ENCODE measurements at places on chromosomes 11 and 22.
A peak's percentile ranks its signal among the peaks of the same experiment; 100 is the strongest.

- DNase-seq = no peak
Observed at GRCh38 chr11:35040221-35040942, 98.6 kb upstream of the CD44 start.

DNA sequence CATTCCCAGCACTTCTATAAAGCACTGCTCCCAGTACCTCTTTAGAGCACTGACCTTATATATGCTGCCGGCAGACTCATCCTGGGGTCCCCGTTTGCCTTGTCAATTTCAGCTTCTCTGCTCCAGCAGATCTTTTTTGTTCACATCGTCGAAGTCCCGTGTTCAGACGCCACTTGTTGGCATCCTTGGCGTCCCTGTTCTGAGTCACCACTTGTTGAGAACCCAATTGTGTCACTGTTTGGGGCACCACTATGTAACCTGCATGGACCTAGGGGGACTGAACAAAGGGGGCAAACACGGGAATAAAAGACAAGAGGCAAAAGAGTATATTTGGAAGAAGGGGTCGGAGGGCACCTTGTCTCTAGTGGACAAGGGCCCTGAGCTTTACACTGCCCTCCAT, 25.5 kb downstream of the OR10A6 start:
- no peak for DNase-seq

GRCh38 chr11:8488395-8488794, 105.6 kb downstream of the STK33 start:
- no peak for DNase-seq

DNA sequence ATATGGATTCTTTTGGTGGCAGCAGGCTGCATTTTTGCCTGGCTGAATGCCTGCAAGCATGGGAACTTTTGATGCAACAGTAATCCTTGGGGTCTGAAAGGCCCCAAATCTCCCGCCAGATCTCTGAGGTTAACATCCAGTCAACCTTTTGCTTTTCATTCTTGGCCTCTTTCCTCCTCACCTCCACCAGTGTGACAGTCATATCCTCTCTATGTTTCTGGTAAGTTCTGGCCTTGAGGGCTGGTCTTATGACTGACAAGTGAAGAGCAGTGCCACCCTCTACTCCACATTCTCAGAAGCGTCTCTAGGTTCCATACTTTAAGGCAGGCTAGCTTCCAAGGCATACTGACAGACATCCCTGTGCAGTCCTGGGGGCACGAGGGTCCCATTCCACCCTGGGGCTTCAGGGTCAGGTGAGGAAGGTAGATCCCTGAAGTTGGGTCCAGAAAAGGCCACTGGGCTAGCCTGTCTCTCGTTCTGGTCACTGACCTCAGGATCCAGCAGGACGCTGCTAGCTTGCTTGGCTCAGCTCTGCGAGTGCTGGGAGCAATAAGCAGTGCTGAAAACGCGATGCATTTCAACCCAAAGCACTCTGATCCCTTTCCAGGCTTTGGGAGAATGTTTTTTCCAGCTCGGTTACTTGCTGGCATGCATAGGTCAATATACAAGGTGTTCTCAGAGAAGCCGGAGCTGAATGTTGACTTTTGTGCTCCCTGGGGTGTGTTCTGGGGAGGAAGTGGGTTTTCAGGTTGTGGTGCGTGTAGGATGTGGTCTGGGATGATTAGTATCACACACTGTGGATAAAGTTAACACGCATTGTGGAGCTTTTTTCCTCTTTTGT, 75.2 kb downstream of the PTPRJ start:
- no peak for DNase-seq

DNA sequence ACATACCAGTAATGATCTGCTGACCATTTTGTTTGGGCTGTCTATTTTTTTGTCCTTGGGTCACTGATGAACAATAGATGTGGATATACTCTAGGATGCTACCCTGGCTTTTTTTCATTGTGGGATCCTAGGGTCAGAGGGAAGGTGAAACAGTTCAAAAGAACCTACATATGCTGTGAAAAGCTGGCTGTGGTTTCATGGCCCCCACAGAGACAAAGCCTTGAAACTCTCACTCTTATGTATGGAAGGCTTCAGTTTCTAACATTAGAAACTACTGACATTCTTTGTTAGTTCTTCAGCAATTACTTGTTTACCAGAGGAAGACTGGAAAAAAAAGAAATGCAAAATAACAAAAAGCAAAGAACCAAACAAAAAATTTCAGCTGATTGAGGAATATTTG, 250.7 kb downstream of the FAT3 start:
- DNase-seq = no peak

GRCh38 chr11:121415856-121416255, 36.3 kb upstream of the SORL1 start:
- no peak for DNase-seq

- DNase-seq = no peak
Observed at GRCh38 chr11:46582588-46582987, 11.2 kb downstream of the AMBRA1 start.

- no peak for DNase-seq
Observed at GRCh38 chr22:23176645-23177027, 3.7 kb upstream of the BCR start.

DNA sequence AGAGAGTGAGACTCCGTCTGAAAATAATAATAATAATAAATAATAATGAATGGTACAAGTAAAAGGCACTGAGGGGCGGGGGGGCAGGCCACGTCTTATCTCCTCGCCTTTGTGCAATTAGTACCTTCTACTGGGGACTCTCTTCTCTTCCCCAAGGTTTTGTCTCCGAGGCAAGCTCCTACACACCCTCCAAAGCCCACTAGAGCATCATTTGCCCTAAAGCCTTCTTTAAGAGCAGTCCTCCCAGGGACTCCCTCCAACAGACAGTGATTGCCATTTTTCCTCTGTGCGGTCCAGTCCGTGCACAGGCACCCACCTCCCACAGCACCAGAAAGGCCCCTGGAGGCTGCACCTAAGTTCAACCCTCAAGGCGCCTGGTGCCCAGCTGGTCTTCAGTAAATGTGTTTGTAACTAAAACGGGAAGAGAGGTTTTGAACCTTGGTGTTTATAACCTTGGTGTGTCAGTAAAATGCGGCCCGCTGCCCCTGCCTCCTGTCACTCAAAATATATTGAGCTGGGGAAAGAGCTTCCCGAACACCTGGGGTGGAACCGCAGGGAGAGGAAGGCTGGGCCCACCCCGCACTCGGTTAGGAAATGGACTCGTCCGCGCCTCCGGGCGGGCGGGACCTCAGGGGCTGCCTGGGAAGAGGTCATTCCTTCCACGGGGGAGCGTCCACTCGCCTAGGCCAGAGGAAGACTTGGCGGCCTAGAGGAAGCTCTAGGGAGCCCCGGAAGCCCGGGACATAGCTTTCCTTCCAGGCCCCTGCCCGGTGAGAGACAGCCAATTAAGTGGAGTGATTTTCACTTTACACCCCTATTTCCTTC, 4.7 kb upstream of the KDELR3 start:
- no peak for DNase-seq

GRCh38 chr11:110038201-110038600, 55.0 kb upstream of the ZC3H12C start:
- no peak for DNase-seq

GRCh38 chr11:76701294-76702040, 30.9 kb upstream of the LRRC32 start:
- DNase-seq = no peak

- DNase-seq = no peak
Observed at GRCh38 chr11:8227156-8228152, 36.2 kb downstream of the LMO1 start.

DNA sequence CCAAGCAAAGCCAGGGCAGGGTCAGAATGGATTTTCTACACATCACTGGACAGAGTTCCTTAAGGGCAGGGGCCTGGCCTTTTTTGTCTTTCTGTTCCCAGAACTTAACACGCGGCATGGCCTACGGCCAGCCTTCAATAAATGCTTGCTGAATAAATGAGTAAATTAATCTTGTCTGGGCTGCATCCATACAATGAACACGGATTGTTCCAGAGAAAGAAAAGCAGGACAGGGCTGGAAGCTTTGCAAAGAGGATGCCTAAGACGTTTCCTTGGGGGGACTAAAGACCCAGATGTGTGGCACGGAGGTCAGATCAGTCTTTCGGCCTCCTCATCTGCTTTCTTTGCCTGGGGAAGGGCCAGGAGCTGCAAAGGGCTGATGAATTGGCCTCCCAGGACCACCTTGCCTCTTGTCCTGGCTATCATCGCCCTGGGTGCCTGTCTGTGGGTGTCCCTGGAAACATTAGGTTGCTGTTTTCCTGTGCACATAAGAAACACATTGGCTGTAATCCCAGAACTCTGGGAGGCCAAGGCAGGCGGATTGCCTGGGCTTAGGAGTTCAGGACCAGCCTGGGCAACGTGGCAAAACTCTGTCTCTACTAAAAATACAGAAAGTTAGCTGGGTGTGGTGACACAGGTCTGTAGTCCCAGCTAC, 20.8 kb upstream of the RFPL3 start:
- DNase-seq = no peak

- DNase-seq = no peak
Observed at GRCh38 chr11:18700375-18700774, 1.8 kb downstream of the TMEM86A start.

DNA sequence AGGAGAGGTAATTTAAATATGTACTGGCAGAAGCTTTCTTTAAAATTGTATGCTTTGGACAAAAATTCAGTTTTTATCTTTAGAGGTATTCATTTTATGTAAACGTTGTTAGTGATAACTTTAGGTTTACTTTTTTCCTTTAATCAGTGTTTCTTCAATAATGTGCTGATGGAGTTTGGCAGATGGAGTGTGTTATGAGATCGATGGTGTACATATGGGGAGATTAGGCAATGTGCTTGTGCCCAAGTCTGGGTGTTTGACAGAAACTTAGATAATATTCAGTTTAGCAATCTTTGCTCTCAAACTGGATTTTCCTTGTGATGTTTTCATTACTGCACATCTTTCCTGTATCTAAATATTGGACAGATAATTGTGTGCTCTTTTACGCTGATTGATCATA, 425.4 kb downstream of the JRKL start:
- no peak for DNase-seq

- DNase-seq = no peak
Observed at GRCh38 chr11:132993991-132994502, 538.3 kb downstream of the OPCML start.

DNA sequence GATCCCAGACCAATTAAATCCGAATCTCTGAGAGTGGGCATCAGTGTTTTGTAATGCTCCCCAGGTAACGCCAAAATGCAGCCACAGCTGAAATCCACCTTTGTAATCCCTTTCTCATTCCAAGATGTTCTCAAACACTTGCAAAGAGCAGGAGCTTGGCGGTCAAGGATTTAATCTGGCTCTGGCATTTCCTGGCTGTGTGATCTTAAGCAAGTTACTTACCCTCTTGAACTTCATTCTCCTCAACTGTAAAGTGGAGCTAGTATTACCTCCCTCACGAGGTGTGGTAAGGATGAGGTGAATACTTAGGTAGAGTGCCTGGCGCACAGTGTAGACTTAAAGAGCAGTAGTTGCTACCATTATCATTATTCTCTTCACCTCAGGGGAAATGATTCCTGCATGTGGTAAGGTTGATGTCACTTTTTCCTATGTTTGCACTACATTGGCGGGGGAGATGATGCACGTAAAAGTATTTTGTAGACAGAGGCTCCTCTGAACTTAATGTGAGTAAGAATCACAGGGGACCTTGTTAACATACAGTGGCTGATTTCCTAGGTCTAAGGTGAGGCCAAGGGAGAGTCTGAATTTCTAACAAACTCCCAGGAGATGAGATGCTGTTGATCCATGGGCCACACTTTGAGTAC, 210.4 kb upstream of the PITPNB start:
- DNase-seq = no peak

GRCh38 chr11:4455419-4455818, 6.3 kb downstream of the OR52K2 start:
- DNase-seq = no peak

- DNase-seq = no peak
Observed at GRCh38 chr22:19210188-19210587, 31.7 kb upstream of the SLC25A1 start.

GRCh38 chr11:8415195-8415594, 151.5 kb upstream of the LMO1 start:
- no peak for DNase-seq

GRCh38 chr11:1832920-1833295, 1.9 kb upstream of the SYT8 start:
- DNase-seq = no peak

DNA sequence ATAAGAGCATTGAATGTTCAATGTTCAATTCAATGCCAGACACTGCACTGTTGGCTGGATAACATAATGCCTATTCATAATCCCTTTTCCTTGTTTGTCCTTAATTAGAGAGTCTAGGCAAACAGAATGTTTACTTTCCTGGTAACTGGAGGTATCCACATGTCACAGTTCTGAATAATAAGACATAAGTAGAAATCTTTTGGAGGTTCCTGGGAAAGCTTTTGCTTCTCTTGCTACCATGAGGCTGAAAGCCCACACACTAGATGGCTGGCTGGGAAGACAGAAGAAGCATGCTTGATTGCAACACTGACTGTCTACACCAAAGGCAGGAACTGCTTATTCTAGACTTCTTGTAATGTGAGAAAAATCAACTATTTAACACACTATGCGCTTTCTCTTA, 79.5 kb downstream of the GAB2 start:
- DNase-seq = no peak

DNA sequence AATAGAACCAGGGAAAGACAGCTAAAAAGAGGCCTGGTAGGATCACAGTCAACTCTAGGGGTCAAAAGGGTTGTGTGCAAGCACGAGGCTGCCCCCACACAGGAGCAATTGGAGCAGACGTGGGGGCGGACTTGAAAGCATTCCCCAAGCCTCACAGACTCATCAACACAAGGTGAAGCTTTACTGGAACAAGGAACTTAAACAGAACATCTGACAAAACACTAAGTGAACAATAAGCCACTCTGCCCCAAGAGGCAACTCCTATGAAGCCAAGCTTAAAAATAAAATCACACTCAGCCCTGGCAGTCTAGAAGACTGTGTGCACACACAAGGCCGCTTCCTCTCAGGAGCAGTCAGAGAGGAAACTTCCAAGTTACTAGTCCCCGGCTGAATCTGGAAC, 32.2 kb upstream of the TEAD1 start:
- DNase-seq = no peak

DNA sequence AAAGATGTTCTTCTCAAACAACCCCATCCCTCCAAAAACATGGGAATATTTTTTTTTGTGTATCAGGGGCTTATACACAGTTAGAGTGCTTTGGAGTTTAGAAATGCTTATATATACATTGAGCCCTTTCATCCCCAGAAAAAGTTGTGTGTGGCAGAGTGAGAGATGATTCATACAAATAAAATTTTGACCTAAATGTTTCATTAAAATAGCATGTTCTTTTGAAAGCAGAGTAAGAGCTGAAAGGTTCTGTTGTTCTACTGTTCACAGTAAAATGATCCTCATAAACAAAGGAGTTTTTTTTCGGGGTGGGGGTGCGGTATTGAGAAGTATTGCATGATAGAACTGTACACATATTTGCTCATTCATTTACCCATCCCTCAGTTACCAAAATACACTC, 512.4 kb downstream of the DLG2 start:
- no peak for DNase-seq

GRCh38 chr11:62427630-62428233, 8.9 kb downstream of the SCGB1A1 start:
- DNase-seq = no peak

- DNase-seq = no peak
Observed at GRCh38 chr11:66339162-66339675, 3.0 kb upstream of the RIN1 start.

- DNase-seq = no peak
Observed at GRCh38 chr11:55172734-55173415, 89.1 kb upstream of the TRIM48 start.

GRCh38 chr11:94031625-94032024, 10.5 kb downstream of the HEPHL1 start:
- no peak for DNase-seq

- DNase-seq = no peak
Observed at GRCh38 chr11:6319704-6320410, 444 bp downstream of the CAVIN3 start.

- peak; percentile 41 for DNase-seq
Observed at GRCh38 chr22:38873469-38874411, 1.7 kb upstream of the CBX6 start.

Measured in stimulated activated CD8-positive, alpha-beta memory T cell treated with anti-CD3 and anti-CD28 coated beads, Interleukin-4, amount 100 ng/mL, for 1 hour (primary cell).